ENCODE measurements at places on chromosomes 13 and 19.
A peak's percentile ranks its signal among the peaks of the same experiment; 100 is the strongest.

GRCh38 chr13:99617474-99618255 lies 116.4 kb downstream of the TM9SF2 start:
- DNase-seq = no peak

- DNase-seq = peak; percentile 36
Observed at GRCh38 chr19:8366121-8366581, 2.2 kb downstream of the ANGPTL4 start.

DNA sequence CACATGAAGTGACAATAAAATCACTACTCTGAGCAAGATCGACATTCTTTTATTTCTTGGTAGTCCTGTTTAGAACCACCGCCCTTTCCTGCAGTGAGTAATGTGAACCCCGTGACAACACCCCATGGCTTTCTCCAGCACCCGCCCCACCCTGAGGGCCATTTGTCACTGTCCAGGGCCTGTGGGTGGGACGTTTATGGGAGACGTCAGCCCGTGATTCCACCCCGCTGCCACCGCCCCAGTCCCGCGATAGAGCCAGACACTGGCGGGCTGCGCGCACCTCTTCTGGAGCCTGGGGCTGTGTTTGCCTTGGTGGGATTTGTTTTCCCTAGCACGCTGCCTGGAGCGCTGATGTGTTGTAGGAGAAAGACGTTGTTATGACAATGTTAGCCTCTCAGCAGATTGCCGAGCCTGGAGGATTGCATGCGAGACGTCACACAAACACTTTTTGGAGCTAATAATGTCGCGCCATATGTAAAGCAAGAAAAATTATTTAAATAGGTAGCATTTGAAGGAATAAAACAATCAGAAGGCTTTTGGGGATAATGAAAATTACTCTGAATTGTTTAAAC lies 263.7 kb downstream of the TEX29 start:
- DNase-seq = no peak

DNA sequence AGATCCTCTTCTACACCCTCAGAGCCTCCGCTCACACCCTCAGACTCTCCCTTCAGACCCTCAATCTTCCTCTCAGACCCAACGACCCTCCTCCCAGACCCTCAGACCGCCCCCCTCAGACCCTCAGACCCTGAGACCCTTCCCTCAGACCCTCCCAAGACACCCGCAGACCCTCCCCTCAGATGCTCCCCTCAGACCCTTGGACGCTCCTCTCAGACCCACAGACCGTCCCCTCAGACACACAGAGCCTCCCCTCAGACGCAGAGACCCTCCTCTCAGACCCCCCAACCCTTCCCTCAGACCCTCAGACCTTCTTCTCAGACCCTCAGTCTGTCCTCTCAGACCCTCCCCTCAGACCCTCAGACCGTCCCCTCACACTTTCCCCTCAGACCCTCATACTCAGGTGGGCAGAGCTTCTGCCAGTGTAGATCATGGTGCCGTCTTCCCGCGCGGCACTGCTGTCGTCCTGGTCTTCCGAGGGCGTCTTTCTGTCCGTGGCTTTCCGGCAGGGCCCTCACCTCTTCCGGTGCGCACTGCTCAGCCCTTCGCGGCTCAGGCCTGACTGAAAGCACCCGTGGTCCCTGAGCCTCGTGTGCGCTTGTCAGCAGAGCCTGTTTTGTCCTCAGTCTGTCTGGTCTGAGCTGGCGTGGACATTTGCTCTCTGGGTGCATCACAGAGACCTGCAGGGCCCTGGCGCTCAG lies 18.9 kb upstream of the TFDP1 start:
- no peak for DNase-seq

GRCh38 chr19:51168564-51169282 lies 26.6 kb downstream of the SIGLEC7 start:
- DNase-seq = no peak

DNA sequence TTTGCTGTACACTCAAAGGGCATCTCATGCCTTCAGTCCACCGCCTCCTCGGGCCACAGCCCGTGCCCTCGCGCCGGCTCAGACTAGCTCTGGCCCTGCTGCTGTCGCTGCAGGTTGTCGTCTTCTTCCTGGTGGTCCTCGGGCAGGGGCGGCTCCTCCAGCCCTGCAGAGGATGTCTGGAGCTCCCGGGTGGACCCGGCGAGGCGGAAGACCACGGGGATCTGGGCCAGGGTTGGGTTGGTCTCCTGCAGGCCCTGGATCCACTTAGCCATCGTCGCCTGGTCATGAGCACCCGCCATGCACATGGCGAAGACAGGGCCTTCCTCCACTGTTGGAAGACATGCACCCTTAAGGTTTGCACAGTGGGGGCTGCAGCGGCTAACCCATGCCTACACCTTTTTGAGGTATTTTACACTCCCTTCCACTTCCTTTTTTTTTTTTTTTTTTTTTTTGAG lies 489 bp upstream of the ZNF653 start:
- DNase-seq = no peak

DNA sequence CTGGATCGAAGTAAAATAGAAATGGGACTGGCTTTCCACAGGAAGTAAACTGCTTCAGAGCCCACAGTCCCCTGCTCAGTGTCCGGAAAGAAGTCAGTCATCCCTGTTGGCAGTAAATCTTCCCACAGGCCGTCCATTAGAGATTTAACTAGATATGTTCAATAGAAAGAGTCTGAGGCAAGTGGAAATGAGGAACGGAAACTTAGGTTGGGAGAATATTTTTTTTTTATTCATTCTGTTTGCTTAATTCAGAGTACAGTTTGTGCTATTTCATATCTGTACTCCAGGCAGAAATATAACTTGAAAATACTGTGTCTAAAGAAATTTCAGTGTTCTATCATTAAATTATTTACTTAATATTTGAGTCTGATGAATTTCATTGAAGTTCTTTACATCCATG lies 22.7 kb downstream of the SLC25A15 start:
- peak; percentile 40 for DNase-seq

DNA sequence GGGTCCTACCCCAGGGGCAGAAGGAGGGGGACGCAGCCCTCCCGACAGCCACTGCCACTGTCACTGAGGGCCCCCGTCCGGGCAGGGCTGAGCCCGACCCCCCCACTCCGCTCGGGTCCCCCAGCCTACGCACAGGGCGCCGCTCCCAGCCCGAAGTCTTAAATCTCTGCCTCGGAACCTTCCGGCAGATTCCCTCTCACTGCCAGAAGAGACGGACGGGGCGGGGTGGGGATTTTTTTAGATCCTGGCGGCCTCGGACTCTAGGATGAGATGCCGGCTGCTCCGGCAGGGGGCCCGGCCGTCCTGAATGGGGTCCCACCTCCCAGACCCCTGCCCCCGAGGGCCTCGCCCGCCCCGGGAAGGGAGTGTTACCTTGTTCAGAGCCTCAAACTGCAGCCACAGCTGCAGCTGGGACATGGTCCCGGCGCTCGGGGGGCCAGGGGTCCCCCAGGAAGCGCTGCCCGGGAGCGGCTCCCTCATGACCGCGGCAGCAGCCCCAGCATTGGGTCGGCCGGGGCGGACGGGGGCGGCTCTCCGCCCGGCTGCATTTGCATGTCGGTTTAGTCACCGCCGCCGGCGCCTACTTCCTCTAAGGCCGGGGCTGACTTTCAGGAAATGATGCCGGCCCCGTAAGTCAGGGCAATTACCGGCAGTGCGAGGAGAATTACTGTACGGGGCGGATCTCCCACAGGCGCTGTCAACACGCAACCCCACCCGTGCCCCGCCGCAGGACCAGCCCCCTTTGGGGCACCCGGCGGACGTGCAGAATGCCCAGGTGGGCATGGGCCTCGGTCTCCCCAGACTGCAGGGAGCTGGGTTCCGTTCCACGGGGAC lies 28.1 kb downstream of the GPX4 start:
- peak; percentile 90 for DNase-seq

- DNase-seq = peak; percentile 68
Observed at GRCh38 chr19:48445256-48445605, 552 bp upstream of the GRWD1 start.

GRCh38 chr13:42041684-42042035 lies 6.8 kb upstream of the DGKH start:
- DNase-seq = peak; percentile 71

DNA sequence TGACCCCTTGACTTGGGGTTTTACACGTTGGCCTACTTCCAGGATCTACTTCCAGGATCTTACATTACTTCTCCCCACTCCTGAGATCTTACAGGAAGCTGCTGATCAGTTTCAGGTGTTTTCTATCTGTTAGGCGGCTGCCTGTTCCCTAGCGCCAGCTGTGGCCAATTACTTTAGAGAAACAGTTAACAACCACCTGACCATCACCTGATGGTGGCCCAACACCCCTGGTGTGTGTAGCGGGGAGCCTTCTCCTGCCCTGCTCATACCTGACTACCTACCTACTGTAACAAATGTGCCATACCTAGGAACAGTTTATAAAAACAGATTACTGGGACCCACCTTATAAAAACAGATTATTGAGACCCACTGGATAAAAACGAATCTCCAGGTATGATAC lies 2.8 kb upstream of the POP4 start:
- DNase-seq = no peak

DNA sequence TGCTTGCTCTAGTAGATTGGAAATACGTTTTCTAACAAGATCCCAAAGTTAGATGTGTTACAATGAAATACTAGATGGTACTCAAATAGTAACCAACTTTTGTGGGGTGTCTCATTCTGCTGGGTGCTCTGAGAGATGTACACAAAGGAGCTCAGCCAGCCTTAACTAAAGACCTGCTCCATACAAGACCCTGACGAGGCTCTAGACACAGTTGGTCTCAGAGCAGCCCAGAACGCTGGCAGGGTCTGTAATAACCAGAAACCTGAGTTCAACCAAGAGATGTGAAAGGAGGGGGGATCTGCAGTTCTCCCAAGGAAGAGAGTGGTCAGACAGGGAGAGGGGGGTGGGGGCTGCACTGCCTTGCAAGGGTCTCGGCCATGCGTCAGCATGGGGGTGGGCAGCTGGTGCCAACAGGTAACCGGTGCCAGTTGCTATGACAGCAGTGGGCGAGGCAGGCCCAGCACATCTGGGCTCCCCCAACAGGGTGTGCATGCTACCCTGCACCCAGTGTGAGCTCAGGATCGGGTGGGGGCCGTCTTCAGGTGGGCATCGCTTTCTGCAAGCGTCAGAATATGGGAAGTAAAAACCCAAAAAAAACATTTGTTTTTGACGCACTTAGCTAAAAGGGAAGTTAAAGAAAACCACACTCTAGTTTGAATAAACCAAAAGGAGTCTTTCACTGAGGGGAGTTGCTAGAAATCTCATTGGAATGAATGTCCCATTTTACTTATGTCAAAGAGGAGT lies 68.0 kb upstream of the GPR183 start:
- peak; percentile 67 for DNase-seq

DNA sequence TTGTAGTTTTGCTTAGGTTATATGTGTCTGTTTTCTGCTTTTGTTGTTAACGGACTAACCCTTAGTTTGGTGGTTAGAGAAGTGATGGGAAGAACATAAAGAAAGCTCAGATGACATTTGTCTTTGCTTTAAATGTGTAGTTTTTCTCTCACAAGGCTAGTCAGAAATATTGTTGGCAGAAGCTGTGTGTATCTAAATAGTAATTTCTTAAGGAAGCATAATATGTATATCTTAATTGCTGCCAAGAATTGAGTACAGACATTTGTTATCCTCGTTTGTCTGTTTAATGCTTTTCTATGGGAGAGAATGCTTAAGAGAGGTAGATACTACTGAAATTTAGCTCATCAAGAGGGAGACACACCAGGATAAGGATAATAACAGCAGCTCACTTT lies 2.7 kb downstream of the RGCC start:
- DNase-seq = no peak

DNA sequence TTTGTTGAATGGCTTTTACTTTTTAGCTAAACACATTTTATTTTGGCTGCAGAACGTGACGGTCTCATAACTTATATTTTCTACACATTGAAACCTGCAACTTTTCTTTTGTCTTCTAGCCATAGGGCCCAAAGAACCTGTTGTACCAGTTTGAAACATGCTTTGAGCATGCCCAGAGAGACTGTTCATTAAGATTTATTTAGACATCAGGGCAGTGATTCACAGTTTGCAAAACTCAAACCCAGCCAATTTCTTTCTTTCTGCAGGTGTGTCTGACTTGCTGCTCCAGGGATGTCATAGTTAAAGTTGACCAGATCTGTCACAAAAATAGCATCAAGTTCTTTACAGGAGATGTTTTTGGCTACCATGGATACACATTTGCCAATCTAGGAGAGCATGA lies 22.0 kb downstream of the SAE1 start:
- DNase-seq = no peak

DNA sequence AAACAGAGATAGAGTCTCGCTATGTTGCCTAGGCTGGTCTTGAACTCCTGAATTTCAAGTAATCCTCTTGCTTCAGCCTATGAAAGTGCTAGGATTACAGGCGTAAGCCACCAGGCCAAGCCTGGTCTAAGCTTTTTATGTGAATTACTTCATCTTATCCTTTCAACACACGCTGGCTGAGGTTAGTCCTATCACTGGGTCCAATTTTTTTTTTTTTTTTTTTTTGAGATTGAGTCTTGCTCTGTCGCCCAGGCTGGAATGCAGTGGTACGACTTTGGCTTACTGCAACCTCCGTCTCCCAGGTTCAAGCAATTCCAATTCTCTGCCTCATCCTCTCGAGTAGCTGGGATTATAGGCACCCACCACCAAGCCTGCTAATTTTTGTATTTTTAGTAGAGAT lies 10.4 kb downstream of the MYO1F start:
- no peak for DNase-seq

- no peak for DNase-seq
Observed at GRCh38 chr13:56378566-56378965, 762.2 kb upstream of the PRR20A start.

- DNase-seq = no peak
Observed at GRCh38 chr19:6103217-6103644, 7.1 kb downstream of the RFX2 start.

DNA sequence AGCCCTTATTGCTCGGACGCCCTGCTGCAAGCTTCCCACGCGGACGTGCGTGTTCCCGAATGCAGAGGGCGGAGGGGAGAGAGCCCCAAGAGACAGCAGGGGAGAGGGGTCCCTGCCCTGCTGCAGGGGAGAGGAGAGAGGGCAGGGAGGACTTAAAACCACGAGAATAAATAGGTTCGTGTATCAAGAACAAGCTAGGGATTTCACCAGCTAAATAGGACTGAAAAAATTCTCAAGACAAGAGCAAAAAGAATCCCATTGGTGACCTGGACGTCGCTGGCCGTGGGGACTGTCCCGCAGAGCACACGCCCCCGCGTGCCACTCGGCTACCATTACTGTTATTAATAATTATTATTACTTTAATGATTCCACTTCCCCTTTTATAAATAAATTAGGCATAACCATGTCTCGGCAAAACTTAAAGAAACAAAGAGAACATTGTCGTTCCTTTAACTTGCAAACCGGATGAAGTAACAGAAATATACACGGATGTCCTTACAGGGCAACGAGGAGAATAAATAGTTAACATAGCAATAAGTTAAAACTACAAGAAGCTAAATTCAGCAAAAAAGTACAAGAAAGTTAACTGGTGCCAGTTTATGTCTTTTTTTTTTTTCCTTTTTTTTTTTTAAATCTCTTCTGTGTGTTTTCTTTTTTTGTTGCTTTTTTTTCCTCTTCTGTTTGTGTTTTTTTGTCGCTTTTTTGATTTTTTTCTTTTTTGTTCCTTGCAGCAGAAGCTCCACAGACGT lies 16.6 kb downstream of the PRKCSH start:
- peak; percentile 79 for DNase-seq
